ENCODE measurements at places on chromosomes 4 and X. TPM values are rescaled to one million over a fixed set of nuclear protein-coding genes. Genes with fewer than 3 reads are reported as not detected.

DNA sequence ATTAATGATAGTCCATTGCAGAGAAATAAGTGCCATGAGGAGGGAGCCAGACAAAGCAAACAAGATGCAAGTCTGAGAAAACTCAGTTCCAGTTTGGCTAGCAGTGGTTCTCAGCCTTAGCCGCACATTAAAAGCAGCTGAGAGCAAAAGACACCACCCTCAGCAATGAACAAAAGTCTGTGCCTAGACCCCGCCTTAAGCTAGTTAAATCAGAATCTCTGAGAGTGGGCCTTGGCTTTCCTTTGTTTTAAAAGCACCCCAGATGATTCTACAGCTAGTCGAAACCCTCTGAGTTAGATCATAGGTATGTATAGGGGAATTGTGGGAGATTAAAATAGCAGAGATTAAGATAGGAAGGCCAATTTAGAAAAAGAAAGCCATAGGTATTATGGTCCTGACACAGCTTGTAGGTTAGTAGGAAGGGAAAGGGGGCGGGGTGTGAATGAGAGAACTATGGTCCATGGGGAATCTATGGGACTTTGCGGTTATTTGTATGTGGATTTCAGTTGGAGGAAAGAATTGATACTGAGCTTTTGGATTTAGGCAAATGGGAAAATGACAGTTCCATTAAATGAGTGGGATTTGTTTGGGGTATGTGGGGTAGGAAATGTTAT lies 12.0 kb downstream of the SPRY1 start:
- H3K4me3 ChIP-seq: no peak overlapping the region
- H3K36me3 ChIP-seq: no peaks in the 10 kb centered on the region
- no peaks in the 10 kb centered on the region for H3K27me3 ChIP-seq
- no peak overlapping the region for H3K27ac ChIP-seq
- peak; percentile 50 for DNase-seq
- no peaks in the 10 kb centered on the region for H3K4me1 ChIP-seq

GRCh38 chr4:121551881-121552280 lies 144.9 kb downstream of the ANXA5 start:
- no peaks in the 10 kb centered on the region for H3K36me3 ChIP-seq
- no peak for DNase-seq
- no peak overlapping the region for H3K27ac ChIP-seq
- no peaks in the 10 kb centered on the region for H3K27me3 ChIP-seq
- H3K4me1 ChIP-seq: no peaks in the 10 kb centered on the region

DNA sequence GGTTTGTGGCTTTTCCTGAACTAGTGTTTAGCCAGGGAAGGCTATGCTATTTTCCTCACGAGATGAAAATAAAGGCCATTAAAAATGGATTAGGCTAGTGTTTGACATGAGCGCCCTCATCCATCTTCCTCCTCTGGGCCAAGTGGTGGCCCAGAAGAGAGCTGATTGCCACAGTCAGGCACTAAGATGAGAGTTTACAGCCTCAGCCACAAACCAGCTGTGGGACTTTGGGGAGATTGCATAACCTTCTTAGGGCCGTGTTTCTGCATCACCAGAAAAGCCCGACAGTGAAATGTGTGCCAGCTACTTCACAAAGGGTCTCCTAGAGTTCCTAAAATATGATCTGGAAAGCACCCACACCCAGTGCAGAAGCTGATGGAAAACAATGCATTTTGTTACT lies 42.3 kb upstream of the LNX1 start:
- no peak overlapping the region for H3K27ac ChIP-seq
- H3K27me3 ChIP-seq: no peaks in the 10 kb centered on the region
- peaks cover 8% of the 10 kb centered on the region for H3K4me1 ChIP-seq
- H3K4me3 ChIP-seq: no peak overlapping the region
- DNase-seq: no peak

The BEND4 gene
- not detected for total RNA-seq

GRCh38 chrX:134624046-134624430 lies 34.2 kb downstream of the PLAC1 start:
- H3K27ac ChIP-seq: no peak overlapping the region
- H3K4me3 ChIP-seq: no peak overlapping the region
- DNase-seq: no peak
- peaks cover 42% of the 10 kb centered on the region for H3K4me1 ChIP-seq
- H3K36me3 ChIP-seq: no peaks in the 10 kb centered on the region

- no peaks in the 10 kb centered on the region for H3K27me3 ChIP-seq
- no peak overlapping the region for H3K27ac ChIP-seq
- no peaks in the 10 kb centered on the region for H3K4me1 ChIP-seq
- no peak overlapping the region for H3K4me3 ChIP-seq
- no peak for DNase-seq
Measured at GRCh38 chrX:1928805-1929204, 313.9 kb downstream of the ASMT start.

DNA sequence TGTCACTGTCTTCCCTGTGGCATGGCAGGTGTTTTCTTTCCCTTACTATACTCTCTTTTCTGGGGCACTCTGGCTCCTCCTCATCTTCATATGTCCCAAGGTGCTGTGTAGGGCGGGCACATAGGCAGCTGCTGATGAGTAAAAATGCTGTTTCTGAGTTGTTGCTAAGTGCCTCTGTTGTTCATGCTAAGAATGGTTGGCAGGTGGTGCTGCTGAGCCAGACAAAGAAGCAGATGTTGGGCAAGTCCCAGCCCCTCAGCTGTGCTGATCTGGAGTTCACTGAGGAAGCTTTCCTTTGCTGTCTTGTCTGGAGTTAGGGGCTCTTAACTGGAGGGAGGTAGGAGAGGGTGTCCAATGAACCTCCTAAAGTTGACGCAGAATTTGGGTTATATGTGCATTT lies 40.6 kb downstream of the HADH start:
- H3K36me3 ChIP-seq: peaks cover 13% of the 10 kb centered on the region
- peak; percentile 88 for DNase-seq
- H3K4me3 ChIP-seq: no peak overlapping the region
- H3K4me1 ChIP-seq: peaks cover 14% of the 10 kb centered on the region
- no peaks in the 10 kb centered on the region for H3K27me3 ChIP-seq

The CSAG2 gene
- not detected for total RNA-seq

- H3K4me3 ChIP-seq: no peak overlapping the region
- no peaks in the 10 kb centered on the region for H3K27me3 ChIP-seq
- H3K36me3 ChIP-seq: no peaks in the 10 kb centered on the region
- no peak for DNase-seq
Measured at GRCh38 chr4:65202165-65202852, 468.0 kb downstream of the EPHA5 start.

The DCAF12L1 gene
- total RNA-seq: not detected

The DMP1 gene
- not detected for total RNA-seq

GRCh38 chrX:75746891-75747639 lies 38.0 kb downstream of the MAGEE2 start:
- no peaks in the 10 kb centered on the region for H3K36me3 ChIP-seq
- peak; percentile 74 for DNase-seq
- H3K4me1 ChIP-seq: no peaks in the 10 kb centered on the region
- H3K27me3 ChIP-seq: no peaks in the 10 kb centered on the region

The TCEAL6 gene
- not detected for total RNA-seq

Measured in osteoblast (primary cell).